ENCODE measurements at places on chromosomes 7 and 10.

DNA sequence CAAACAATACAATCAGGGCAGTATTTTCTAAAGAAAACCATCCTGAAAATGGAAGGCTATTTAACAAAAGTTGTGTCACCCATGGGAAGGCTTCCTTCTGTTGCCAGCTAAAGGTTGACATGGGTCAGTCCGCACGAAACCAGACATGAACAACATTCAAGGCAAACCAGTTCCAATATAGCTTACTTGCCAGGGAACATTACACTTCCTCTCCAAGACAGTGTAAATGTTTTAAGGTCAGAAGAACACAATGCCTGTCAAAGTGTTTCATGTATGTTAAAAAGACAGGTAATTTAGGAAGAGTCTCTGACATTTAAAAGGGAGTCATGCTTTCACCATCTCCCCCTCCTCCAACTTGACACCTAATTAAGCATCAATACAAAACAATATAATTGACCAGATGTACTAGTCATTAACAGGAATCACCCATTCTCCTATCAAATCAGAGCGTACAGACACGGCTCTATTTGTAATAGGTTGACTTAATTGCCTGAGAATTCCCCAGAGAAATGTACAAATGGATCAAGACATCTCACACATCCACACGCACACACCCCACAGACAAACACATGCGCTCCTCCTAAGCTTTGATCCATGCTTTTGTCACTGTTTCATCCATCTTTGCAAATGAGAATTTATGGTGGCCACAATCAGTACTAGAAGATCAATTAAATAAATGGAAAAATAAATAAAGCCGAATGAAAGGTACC is 69.5 kb downstream of the CACNA2D1 start:
- DNase-seq, result no peak

DNA sequence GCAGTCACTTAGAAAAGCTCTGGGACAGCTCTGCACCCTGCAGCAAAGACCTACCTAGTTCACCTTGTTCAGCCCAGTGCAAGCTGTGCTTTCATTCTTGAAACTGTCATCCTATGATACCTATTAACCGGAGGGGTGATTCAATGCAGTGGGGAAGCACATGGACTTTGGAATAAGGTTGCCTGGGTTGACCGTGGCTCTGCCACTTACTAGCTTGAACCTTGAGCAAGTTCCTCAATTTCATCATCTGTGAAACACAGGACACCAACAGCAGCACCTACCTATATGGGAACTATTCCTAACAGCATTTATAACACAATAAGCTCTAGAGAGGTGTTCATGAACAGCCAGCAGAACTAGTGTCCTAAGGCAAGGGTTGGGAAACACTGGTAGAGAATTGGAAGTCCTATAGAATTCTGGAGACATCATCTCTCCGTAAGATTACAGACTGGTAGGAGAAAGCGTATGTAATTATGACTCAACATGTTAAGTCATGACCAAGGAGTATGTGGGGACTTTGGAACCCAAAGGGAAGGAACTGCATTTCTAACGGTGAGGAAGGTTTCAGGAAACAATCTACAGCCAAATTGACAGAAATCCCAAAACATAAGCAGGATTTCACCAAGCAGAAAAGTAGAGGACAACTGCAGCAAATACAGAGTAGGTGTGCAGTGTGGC is 270.0 kb downstream of the USP6NL start:
- DNase-seq, result no peak

GRCh38 chr7:77460057-77460486 is 43.9 kb upstream of the GSAP start:
- no peak for DNase-seq

- no peak for DNase-seq
These were observed 45.7 kb downstream of the SNX10 start for GRCh38 chr7:26337232-26337865.
